ENCODE measurements at places on chromosomes 4 and X. TPM values are rescaled to one million over a fixed set of nuclear protein-coding genes. Genes with fewer than 3 reads are reported as not detected.

The TMPRSS11D gene
- polyA plus RNA-seq = not detected

The PAGE4 gene
- polyA plus RNA-seq = not detected

The GAGE12G gene
- polyA plus RNA-seq = not detected

The ATOH1 gene
- polyA plus RNA-seq = not detected

The COX7B2 gene
- polyA plus RNA-seq = not detected

The RTL9 gene
- polyA plus RNA-seq = 0.18 TPM

The EXOSC9 gene
- 21.8 TPM for polyA plus RNA-seq

The VCX3B gene
- polyA plus RNA-seq = not detected

The CABS1 gene
- polyA plus RNA-seq = not detected

The SORCS2 gene
- polyA plus RNA-seq = 0.59 TPM

The AMER1 gene
- 1.2 TPM for polyA plus RNA-seq

The TBC1D8B gene
- 9.1 TPM for polyA plus RNA-seq

The MORF4L2 gene
- polyA plus RNA-seq = 479 TPM

The NUP62CL gene
- not detected for polyA plus RNA-seq

The CXCL3 gene
- polyA plus RNA-seq = 0.18 TPM

The FAM9B gene
- polyA plus RNA-seq = not detected

The NXF2 gene
- polyA plus RNA-seq = not detected

The SLIT2 gene
- polyA plus RNA-seq = 33.2 TPM

The NEXMIF gene
- polyA plus RNA-seq = under 0.01 TPM

The HOPX gene
- polyA plus RNA-seq = not detected

The NSDHL gene
- 13.7 TPM for polyA plus RNA-seq

The FRMPD4 gene
- 0.82 TPM for polyA plus RNA-seq

The LRAT gene
- polyA plus RNA-seq = not detected

The UGT8 gene
- 0.02 TPM for polyA plus RNA-seq

The VSIG4 gene
- not detected for polyA plus RNA-seq

The PDK3 gene
- polyA plus RNA-seq = 5.3 TPM

The SLC6A14 gene
- polyA plus RNA-seq = not detected

The SYTL4 gene
- polyA plus RNA-seq = 3.3 TPM

The CXorf65 gene
- not detected for polyA plus RNA-seq

The CCNB3 gene
- 0.59 TPM for polyA plus RNA-seq

The SUV39H1 gene
- 9.7 TPM for polyA plus RNA-seq

The GPC4 gene
- polyA plus RNA-seq = 0.23 TPM

The ARHGAP6 gene
- 1.0 TPM for polyA plus RNA-seq

The MSN gene
- polyA plus RNA-seq = 460 TPM

The PRDM8 gene
- polyA plus RNA-seq = 2.7 TPM

The ZCCHC18 gene
- polyA plus RNA-seq = 3.2 TPM

The ARHGEF6 gene
- polyA plus RNA-seq = 3.0 TPM

The CXCL6 gene
- 0.06 TPM for polyA plus RNA-seq
